ENCODE measurements at places on chromosomes 3 and 15.

DNA sequence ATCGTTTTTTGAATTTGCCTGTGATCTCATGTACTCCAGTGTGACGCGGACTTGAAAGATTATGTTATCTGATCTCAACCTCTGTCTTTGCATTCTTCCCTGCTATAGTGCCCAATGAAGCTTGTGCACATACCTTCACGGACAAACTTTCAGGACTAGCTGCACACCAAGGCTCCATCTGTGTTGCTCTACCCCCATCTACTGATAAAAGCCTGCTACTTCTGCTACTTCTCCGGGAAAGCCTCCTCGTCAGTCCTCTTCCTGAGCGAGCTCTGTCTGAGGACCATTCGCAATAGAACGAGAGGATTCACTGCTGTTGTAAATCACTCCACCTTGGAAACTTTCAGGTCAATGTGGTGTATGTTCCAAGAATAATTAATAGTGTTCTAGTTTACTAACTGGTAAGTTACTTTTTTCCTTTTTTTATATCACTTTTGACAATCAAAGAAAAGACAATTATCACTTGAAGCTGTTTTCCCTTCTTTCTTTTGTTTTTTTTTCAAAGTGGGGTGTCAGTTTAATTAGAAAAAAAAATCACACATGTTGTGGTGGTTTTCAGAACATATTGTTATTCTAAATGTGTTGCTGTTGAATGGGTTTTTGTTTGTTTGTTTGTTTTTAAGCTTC is 217.6 kb downstream of the ARRDC4 start:
- no peak for DNase-seq

DNA sequence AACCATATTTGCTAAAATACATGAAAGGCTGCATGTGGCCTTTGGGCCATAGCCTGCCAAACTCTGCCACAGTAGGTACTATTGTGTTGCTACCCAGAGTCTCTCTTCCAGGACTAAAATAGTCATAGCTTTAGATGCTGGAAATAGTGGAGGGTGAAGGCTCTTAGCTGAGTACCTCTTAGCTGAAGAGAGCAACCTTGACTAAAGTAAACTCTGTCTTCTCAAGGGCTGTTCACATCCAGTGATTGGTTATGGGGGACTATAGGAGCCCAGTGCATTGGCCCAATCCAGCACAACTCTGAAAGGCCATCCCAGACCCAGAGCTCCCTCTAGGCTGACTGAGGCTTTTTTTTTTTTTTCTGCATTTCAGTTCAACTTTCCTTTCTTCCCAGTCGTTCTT is 117.8 kb upstream of the ACP3 start:
- no peak for DNase-seq

DNA sequence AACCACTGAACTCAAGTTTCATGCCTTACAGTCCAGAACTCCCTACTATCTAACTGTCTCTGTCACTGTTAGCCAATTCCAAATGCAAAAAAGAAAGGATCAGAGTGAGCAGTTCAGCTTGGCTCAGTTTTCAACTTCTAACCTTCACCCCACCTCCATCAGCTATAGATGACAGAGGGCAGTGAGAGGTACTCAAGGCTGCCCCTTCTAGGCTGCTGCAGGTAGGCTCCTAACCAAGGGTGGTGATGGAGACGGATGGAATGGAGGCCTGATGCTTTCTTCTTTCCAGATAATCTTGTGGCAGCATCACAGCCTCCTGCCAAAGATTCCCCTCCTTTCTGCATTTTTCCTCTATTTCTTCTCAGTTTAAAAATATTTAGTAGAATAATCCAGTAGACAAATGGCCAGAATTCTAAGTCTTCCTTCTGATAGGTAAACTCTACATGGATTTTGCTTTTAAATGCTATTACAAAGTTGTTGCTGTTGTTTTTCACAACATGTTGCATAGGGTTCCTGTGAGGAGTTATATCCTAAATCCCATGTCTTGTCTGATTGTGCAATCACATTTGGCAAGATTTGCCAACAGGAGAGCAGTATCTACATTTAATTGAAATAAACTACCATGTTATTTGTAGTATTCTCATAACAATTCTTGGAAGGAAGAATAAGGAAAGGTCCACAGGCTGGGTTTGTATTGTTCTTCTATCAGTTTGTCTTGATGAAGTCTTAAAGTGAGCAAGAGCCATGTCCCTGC is 301.6 kb upstream of the TRIM42 start:
- no peak for DNase-seq

DNA sequence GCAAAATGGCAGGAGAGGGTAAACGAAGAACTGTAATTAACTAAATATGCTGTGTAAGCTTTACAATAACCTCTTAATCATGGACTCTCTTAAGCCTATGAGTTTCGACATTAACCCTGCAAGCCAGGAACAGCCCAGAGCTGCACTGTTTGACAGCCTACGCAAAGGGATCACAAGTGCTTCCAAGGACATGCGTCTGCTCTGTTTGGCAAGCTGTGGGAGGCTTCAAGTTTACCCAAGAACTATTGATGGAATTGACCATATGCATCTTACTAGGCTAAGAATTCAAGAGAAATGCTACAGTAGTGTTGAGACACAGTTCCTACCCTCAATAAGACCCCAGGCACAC is 66.0 kb downstream of the PDZRN3 start:
- no peak for DNase-seq

- DNase-seq = no peak
These were observed 20.9 kb downstream of the RAD54L2 start for GRCh38 chr3:51559411-51559888.

DNA sequence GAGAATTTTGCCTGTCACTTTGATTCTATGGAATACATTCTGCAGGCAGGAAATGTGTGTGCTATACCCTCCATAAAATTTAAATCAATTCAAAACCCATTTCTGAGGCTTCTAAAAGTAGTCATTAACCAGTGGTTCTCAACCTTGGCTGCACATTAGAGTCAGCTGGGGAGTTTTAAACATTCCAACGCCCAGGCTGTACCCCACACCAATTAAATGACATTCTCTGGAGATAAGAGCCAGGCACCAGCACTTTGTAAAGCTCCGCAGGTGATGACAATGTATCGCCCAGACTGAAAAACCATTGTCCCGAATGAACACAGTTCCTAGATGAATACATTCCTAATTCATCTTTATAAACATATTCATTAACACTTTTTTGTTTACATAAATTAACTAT is 110.6 kb upstream of the MB21D2 start:
- no peak for DNase-seq

DNA sequence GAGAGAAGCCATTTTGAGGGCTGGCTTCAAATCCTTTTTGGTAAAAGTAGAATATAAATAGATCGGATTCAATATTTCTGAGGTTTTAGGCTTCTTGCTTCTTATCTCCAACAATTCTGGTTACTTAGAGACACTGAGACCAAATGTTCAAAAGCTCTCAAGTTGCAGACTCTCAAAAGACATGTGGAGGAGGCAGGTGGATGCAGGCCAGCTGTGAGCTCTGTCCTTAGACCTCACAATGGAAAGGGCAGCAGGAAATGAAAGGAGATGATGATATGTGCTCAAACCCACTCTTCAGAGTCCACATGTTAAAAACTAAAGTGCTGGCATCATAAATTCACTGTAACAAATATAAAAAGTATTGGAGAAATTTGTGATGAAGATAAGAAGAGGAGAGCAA is 424.9 kb upstream of the ALCAM start:
- DNase-seq = no peak

GRCh38 chr3:193959861-193960260 is 176.1 kb upstream of the HES1 start:
- DNase-seq = no peak

GRCh38 chr3:45480218-45480617 is 91.8 kb downstream of the LARS2 start:
- DNase-seq = no peak

GRCh38 chr3:111924283-111924682 is 54.5 kb upstream of the ABHD10 start:
- DNase-seq = no peak

DNA sequence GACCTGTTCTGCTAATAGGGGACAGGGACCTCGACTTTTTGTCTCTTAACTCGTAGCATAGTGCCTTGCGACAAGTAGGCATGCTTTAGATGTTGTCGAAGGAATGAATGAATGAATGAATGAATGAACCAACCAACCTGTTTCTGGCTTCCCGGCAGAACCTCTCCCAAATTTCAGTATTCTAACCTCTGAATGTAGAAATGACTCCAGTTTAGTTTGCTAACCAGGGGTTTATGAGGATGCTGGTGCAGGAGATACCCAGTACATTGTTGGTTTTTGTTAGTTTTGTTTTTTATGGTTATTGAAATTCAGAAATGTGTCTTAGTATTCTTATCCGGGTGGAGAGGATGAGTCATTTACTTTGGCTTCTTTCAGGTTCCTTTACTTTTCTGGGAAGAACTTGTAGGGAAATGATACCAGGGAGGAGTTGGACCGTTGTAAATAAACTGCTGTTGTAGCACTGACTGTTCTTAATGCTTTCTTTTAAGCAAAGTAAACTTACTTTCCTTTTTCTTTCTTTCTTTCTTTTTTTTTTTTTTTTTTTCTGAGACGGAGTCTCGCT is 29.6 kb upstream of the EHHADH start:
- no peak for DNase-seq

DNA sequence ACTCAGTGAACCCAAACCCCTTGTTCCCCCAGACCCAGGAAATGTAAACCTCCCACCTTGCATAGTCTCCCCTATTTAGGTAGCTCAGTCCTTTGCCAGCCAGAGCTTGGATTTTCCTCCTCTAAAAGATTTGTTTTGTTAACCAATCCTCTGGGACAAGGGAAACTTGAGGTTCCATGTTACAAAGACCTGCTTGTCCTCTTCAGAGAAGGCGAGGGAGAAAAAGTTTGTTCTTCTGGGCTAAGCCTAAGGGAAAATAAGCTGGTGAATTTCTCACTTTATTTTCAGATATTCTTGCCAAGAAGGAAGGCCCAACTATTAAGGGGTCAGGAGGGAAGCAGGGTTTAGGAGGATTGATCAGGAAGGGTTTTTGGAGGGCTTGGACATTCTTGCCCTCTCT is 136.1 kb upstream of the PROK2 start:
- no peak for DNase-seq

DNA sequence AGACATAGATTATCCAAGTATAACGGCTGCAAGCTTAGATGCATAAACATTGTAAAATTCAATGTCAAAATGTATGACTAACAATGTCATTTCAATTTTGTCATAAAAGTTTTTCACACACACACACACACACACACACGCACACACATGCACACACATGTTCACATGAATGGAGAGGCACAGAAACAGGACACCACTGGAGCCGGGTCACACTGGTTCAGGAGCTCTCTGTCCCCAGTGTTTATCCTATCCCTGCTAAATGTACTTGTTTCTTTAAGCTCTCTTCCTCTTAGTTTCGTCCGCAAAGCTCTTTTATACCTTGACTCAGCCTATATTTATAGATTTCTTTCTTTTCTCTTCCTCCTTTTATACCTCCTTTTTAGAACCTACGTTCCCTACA is 249.9 kb downstream of the CADPS start:
- DNase-seq = no peak

DNA sequence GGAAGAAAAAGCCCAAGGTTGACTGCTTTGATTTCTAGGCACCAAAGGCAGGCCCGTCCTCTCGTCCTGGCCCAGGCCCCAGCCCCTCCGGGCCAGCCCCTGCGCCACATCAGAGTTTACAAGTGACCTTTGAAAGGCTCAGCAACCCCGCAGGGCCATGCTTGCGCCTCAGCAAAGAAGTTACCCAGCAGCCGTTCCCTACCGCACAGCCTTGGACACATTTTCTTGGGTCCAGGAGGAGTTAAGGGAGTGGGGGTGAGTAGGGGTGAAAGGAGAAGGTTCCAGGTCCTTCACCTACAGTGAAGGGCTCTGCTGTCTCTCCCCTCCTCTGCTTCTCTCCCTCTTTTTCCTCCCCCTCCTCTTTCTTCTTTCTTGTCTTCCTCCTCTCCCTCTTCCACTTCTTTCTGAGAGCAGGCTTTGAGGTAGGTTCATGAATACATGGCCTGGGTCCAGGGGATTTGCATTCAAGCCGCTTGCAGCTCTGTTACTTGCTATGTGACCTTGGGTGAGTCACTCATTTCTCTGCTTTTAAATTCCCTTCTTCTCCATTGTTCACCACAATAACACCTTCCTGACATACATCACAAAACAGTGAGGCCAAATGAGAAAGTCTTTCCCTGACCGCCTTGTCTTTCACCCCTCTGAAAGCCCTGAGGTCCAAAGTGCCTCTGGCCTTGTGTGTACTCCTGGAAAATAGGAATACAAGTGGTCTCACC is 223.3 kb upstream of the TPRG1 start:
- no peak for DNase-seq

GRCh38 chr3:190361791-190362190 is 26.2 kb upstream of the CLDN16 start:
- no peak for DNase-seq

DNA sequence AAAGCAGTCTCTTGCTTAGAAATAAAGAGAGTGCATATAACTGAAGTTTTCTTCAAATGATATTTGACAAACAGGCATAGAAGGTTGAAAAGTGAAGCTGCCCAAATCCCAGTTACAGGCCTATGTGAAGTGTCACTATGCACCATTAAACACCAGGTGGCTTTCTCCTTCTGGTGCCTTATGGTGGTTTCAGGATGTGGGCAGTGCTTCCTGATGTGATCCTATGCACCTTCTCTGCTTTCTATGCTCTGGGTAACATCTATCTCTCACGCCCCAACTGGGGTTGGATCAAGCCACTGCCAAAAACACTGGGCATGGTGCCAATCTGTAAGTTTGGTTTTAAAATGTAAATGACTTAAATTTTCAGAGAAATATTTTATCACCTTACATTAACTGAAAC is 744.7 kb downstream of the TUSC7 start:
- no peak for DNase-seq

DNA sequence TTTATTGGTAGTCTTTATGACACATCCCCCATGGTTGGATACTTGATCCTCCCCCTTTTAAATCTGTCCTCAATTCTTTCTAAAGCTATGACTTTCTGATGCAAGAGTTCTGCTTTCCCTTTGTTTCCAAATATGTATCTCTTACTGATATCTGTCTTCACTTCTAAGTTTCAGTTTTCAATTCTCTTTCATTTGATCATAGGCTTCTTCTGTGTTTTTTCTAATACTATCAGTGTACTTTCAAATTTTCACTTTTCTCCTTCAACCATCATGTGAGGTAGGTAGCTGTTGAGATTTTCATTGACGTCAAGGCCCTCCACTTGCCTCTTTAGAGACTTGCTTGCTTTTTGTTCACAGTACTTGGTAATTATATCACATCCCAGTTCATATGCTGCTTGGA is 436.5 kb downstream of the CNTN4 start:
- no peak for DNase-seq

- no peak for DNase-seq
These were observed 156.4 kb upstream of the FRMD4B start for GRCh38 chr3:69542089-69542804.

- DNase-seq = no peak
These were observed 56.2 kb upstream of the FILIP1L start for GRCh38 chr3:100170486-100170885.

GRCh38 chr3:65006300-65006739 is 318.5 kb upstream of the ADAMTS9 start:
- no peak for DNase-seq

DNA sequence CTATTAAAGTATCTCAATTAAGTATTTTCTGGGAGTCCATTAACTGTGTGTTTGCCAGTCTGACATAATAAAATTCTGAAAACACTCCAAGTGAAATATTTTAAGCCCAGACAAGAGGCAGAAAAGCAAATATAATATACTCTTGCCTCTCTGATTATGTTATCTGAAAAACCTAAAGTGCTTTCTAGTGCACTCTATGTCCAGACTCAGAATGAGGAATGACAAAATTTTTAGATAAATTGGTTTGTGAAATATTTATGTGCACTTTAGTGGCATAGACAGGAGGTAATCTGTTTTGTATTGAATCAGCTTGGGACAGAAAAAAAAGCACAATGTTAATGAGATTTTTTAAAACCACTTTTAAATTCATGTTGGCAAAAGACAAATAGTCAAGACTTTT is 508.2 kb upstream of the SUCLG2 start:
- DNase-seq = no peak
